C1 segment of cervical spinal cord (tissue), 14 donors: ENCODE measurements at places on chromosomes 1 and 21.

DNA sequence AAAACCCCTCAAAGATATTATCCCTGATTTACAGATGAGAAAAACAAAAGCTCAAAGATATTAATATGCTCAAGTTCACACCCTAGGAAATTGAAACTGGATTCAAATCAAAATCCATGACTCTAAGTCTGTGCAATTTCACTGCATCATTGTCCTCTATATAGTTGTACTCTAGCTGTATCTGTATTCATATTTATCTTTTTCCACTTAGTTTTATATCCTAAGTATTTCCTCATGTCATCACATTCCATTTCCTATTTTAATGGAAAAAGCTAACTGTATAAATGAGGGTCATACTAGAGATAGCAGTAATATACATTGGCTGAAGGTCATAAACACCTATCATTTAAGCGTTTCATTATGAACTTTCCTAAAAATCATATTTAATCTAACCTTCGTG is 42.2 kb upstream of the RALGPS2 start:
- DNase-seq: no peak

GRCh38 chr1:230170153-230170547 is 103.1 kb downstream of the GALNT2 start:
- no peak for DNase-seq

DNA sequence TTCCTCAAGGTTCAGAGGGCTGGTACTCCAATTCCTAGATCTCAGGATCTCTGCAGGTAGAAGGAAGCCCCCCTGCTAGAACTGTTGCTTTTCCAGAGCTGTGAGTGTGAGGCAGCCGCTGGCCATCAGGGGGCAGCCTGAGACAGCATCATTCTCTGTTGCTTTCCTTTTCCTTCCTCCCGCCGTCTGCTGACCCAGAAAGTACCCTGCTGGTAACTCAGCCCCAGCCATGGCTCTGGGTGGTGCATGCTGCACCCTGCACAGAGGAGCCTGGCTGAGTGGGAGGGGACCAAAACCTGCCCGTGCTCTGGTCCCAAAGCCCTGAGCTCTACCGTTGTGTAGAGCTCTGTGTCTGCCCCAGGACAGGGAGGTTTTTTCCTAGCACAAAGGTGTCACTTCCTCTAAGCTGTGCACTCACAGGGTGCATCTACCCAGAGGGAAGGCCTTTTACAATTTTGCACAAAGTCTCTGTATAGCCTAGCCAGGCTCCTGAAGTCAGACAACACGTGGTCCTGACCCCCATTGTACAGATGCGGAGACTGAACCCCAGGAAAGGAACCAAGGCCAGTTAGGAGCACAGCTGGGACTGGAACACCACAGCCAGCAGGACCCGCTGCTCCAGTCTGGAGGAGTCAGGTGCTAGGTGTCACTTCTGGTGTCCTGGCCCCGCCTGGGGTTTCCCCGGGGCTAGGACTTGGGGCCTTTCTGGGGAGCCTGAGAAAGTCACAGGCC is 5.6 kb upstream of the FAM131C start:
- DNase-seq: peak; percentile 65

- DNase-seq: no peak
Measured at GRCh38 chr1:62082456-62083363, 111.9 kb upstream of the L1TD1 start.

GRCh38 chr1:7404046-7404742 is 366.9 kb upstream of the VAMP3 start:
- no peak for DNase-seq

DNA sequence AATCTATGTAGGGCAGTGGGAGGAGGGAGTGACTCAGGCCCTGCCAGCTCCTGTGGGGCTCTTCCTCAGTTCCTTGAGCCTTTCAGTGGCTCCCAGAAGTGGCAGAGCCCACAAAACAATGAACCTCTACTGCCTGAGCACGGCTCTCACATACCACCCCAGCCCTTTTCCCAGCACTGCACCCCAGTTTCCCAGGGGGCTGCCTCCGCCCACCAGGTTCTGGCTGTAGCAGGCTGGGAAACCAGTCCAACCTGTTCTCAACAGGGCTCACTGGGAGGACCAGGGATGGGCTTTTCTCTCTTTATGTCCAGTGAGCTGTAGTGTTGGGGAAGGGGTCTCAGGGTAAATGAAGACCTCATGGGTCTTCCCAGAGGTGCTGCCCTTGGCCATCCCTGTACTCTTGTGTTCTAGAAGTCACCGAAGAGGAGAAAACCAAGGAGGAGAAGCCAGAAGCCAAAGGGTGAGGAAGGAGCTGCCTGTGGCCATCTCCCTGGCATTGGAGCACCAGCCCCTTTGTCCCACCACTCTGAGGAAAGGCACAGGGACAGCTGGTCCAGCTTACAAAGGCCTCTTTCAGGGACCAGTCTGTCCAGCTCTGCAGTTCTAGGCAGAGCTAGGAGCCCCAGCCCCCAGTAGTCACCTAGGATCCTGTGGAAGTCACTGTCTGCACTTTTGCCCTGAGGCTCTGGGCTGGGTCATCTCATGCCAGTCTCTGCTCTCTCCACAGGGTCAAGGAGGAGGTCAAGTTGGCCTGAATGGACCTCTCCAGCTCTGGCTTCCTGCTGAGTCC is 3.5 kb downstream of the MARCKSL1 start:
- DNase-seq: no peak

DNA sequence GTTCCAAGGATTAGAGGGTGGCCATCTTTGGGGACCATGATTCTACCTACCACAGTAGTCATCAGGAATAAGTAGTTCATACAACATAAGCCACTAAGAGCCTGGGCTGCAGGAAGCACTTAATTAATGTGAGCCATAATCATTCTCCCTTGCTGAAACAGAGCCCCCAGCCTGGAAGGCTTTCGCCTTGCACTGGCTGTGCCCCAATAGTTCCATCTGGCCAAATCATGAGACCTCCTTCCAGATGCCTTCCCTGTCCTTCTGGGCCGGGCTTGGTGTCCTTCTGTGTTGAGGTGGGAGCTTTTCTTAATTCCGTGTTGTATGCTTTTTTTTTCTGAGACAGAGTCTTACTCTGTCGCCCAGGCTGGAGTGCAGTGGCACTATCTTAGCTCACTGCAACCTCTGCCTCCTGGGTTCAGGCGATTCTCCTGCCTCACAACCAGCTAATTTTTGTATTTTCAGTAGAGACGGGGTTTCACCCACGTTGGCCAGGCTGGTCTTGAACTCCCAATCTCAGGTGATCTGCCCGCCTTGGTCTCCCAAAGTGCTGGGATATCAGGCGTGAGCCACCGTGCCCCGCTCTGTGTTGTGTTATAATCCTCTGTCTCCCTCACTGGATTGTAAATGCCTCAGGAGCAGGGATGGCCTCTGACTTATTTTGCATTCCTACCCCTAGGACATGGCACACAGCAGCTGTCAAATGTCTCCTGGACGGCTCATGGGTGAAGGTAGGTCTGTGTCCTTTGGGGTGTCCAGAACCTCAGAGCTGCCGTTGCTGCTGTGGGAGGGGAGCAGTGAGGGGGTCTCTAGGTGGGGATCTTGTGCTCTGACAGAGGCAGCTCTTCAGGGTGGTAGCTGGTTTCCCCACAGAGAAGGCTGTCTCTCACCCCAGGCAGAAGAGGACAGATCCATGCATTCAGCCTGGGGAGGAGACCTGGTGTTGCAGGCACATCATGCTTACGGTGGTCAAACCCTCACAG is 10.1 kb downstream of the GNG4 start:
- DNase-seq: no peak

DNA sequence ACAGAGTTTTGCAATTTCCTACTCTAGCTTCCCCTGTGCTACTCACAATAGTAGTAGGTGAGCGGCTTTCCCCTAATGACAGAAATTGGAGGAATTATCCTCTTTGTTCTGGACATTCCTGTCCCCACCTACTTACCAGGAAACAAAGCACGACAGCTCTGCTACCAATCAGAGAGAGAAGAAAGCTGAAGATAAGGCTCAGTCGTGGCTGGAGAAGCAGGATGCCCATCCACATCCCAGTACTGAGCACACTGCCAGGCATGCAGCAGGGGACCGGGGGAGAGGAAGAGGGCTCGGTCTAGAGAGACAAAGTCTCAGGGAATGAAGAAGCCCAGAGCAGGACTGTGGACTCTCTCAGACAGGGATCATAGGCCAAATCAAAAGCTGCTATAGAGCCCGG is 134.1 kb upstream of the KRTAP19-8 start:
- no peak for DNase-seq

DNA sequence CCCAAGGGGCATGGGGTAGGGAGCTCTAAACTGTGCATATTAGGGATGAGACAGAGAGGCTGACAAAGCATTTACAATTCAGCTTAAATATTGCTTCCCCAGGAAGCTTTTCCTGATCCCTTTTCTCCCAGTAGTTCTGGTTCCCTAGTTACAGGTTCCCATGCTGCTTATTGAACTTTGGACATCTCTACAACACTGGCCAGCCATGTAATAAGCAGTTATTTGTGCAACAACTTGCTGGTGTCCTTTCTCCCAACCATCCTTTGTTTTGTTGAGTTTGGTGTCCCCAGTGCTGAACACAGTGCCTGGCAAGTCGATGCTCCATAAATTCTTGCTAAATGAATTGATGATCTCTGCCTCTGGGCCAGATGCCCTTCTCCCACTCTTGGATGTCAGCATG is 80.6 kb downstream of the PLXNA2 start:
- DNase-seq: no peak

DNA sequence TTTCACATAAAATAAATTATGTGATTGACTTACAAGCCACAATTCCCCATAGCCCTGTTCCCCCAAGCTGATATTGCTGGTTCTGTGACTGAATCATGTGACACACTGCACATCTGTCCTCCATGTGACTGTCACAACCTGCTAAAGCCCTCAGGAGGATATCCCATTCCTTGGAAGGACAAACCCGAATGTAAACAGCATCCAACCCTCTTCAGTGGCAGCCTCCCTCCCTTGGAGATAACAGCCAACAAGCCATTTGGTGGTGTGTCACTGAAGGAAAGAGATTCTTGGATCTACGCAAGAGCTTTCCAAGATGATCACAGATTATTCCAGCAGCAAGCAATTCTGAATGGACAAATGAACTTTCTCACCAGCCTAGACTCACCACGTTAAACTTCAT is 153.9 kb upstream of the TIAM1 start:
- no peak for DNase-seq

- no peak for DNase-seq
Measured at GRCh38 chr1:90835661-90836344, 118.7 kb upstream of the BARHL2 start.

- no peak for DNase-seq
Measured at GRCh38 chr1:31382379-31382989, 9.6 kb upstream of the FABP3 start.

DNA sequence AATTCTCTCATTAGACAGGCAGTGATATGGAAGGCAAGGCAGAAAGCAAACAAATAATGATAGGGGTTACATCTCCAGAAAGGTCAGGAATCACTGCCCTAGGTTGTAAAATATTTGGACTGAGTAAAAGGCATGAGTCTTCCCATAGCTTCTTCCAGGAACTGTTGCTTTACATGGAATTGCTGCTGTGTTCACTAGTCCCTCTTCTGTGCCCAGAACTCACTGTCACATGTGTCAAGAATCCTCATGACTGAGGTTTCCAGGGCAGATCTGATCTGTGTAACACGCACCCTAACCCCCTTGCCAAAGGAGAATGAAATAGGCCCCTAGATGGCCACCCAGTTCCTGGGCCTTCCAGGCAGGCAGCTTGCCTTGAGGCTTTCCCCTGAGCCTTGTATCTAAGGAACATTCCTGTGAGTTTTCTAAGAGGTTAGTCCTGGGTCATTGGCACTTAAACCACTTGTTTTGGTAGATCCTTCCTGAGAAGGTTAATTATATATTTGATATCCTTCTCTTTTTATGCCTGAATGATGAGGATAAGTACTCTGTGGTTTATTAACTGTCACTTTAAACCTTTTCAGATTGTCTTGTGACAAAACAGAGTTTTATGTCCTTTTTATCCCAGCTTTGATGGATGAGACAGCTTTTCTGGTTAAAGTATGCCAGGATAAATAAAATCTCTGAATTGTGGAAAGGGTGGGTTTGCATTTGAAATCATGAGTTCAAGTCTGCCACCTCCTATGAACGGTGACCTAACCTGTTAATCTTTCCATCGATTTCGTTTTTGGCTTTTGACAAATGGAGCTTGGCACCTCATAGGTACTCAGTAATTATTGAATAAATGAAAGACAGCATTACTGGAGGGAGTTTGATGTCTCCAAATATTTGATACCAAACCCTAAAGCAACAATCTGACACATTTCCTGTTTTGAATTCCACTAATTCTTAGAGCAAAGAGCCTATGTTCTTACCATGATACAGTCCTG is 163.3 kb downstream of the DHRS3 start:
- no peak for DNase-seq

DNA sequence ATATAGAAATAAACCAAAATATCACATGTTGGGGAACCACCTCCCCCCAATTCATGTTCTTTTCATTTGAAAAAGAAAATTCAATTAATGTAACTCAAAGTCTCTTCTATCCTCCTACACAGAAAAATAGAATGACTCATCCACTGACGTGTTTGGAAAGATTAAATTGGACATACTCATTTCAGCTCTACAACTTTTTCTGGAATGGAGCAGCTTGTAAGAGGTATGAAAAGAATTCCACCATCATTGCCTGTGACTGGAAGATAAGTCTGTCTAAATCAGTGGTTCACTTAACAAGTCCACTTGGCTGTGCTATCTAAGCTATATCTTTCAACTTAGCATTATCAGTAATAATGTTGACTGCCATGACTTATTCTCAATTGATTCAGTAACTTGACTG is 702.3 kb downstream of the BRINP3 start:
- no peak for DNase-seq

GRCh38 chr1:231768416-231768815 is 141.8 kb downstream of the DISC1 start:
- DNase-seq: no peak

DNA sequence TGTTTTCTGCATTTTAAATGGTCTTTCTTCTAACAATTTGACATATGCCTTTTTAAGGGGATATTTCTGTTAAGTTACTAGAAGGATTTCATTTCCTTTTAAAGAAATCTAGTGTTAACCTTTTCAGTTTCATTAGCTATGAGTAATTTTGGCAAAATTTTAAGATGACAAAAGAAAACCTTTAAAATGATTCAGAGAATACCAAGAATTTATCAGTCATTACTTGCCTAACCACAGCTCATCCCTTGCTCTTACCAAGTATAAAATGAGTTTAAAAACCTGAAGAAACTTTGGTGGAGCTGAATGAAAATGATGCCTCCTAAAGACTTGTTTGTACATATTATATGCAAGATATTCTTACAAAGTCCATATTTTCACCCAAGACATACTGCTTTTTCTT is 101.7 kb downstream of the NEK7 start:
- no peak for DNase-seq

- DNase-seq: no peak
Measured at GRCh38 chr1:23402286-23403037, 22.1 kb downstream of the TCEA3 start.

DNA sequence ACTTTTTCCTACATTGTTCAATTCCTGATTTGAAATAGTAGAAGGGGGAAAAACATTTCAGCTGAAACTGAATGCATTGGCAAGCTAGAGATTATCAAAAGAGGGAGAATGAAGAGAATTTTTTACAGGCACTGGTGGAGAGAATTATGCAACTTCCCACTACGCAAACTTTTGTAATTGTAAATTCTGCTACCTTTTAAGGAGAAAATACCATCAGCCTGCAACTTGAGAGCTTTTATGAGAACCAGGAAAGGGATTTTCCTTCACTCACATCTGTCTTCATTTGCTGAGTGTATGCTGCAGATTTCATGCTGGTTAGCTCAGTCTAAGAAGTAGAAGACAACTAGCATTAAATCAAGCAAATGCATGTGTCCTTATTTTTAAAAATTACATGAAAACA is 43.7 kb downstream of the ADAMTS1 start:
- DNase-seq: no peak
